ENCODE measurements at places on chromosomes 12 and 14. TPM values are rescaled to one million over a fixed set of nuclear protein-coding genes. Genes with fewer than 3 reads are reported as not detected.

Gene TTC9
- 0.13 TPM for total RNA-seq

Gene KCNA5
- not detected for total RNA-seq

Gene SIX1
- 6.5 TPM for total RNA-seq

Gene SLC6A15
- not detected for total RNA-seq

Gene SLC6A12
- total RNA-seq, result 18.8 TPM

Gene PLA2G1B
- 0.87 TPM for total RNA-seq

Gene RIN3
- 2.3 TPM for total RNA-seq

Gene CLEC9A
- total RNA-seq, result not detected

Gene SMIM41
- total RNA-seq, result not detected

Gene SERPINA9
- total RNA-seq, result not detected

Gene LMNTD1
- not detected for total RNA-seq

Gene TOMM20L
- not detected for total RNA-seq

Gene GPR65
- total RNA-seq, result not detected

Gene APOF
- 3.3 TPM for total RNA-seq

Gene KRT6C
- total RNA-seq, result not detected

Gene REM2
- total RNA-seq, result not detected

Gene HOXC13
- total RNA-seq, result 0.07 TPM

Gene RHOJ
- total RNA-seq, result 0.49 TPM

Gene OR6C2
- not detected for total RNA-seq

Gene PIWIL1
- total RNA-seq, result not detected

Gene DAO
- 1.1 TPM for total RNA-seq

Gene OTX2
- total RNA-seq, result not detected

Gene MYH6
- total RNA-seq, result not detected

Gene TC2N
- not detected for total RNA-seq

Gene PXMP2
- 38.3 TPM for total RNA-seq

Gene C3AR1
- not detected for total RNA-seq

Gene CMA1
- not detected for total RNA-seq

Gene FIGNL2
- 0.76 TPM for total RNA-seq

Gene SLCO1B1
- total RNA-seq, result not detected

Gene PTHLH
- total RNA-seq, result not detected

Gene PTCSC3
- not detected for total RNA-seq

Gene RNASE7
- not detected for total RNA-seq

Gene ACVRL1
- not detected for total RNA-seq

Gene KRT79
- total RNA-seq, result not detected

Gene NTN4
- total RNA-seq, result 9.5 TPM
